NAMALWA (cell line): ENCODE measurements at places on chromosomes 7 and 10.

DNA sequence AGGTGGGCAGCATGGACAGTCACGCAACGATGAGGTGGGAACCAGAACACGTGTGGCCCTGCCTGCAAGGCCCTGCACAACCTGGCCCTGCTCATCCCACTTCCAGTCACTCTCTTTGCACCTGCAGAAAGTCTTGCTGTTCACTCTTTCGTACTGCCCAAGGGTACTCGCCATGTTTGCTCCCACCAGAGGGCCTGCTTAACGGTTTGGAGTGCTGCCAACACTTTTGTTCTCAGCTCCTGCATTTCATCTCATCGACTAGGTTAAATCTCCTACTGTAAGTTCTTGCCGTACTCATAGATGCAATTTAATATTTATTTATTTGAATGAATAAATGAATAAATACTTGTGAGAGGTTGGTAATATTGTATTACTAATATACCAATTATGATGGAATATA lies 315.3 kb downstream of the SDK1 start:
- no peak for DNase-seq

- DNase-seq, result no peak
Observed at GRCh38 chr10:11698691-11699549, 43.3 kb upstream of the ECHDC3 start.

DNA sequence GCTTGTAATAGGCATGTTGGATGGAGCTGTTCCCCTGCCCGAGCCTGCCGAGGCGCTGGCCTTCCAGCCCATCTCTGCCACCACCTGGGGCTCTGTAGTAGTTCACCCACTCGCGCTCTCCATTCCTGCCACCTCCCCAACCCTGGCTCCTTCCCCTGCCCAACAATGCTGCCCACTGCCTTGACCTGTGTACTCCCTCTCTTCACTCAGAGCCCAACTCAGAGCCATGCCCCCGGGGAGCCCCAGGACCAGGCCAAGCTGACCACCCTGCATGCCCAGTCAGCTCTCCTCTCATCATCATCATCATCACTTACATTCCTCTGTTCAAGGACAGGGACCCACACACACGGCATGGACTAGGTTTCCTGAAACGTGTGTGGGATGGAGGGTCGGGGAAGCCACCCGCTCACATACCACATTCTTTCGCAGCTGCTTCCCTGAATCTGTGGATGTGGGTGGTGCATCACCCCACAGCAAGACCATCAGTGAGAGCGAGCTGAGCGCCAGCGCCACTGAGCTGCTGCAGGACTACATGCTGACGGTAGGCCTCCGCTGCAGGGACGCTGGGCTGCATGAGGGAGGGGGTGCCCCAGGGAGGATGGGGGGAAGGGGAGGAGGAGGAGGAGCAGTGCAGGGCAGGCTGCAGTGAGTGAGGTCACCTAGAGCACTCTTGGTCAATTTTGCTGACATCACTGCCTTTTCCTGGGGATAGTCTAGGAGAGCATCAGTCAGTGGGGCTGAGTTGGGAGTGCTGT lies 15.6 kb downstream of the NACAD start:
- DNase-seq, result no peak

DNA sequence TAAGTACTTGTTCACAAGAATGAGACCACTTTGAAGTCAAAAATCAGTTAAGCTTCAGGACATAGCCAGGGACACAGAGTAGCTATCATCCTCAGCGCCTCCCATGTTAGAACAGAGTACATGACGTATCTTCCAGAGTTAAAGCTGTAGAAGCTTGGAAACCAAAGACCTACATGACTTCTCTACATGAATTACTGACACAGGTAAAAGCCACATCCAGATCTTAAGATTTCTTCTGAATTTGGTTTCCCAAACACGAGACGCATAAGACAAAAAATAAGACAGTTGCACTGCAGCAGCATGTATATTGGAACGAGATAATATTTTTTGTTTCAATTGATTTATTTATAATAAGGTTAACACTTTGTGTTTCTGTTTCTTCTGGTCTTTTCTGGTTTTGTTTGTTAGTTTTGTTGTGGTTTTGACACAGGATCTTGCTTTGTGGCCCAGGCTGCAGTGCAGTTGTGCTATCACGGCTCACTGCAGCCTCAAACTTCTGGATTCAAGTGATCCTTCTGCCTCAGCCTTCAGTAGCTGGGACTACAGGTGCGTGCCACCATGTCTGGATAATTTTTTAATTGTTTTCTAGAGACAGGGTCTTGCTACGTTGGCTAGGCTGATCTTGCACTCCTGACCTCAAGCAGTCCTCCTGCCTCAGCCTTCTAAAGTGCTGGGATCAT lies 10.2 kb upstream of the EPC1 start:
- DNase-seq, result no peak

- DNase-seq, result no peak
Observed at GRCh38 chr7:129103561-129104324, 40.8 kb upstream of the TSPAN33 start.

GRCh38 chr10:21238717-21239116 lies 286.8 kb downstream of the SKIDA1 start:
- DNase-seq, result no peak

- DNase-seq, result no peak
Observed at GRCh38 chr7:64884913-64885370, 18.1 kb upstream of the ZNF273 start.

DNA sequence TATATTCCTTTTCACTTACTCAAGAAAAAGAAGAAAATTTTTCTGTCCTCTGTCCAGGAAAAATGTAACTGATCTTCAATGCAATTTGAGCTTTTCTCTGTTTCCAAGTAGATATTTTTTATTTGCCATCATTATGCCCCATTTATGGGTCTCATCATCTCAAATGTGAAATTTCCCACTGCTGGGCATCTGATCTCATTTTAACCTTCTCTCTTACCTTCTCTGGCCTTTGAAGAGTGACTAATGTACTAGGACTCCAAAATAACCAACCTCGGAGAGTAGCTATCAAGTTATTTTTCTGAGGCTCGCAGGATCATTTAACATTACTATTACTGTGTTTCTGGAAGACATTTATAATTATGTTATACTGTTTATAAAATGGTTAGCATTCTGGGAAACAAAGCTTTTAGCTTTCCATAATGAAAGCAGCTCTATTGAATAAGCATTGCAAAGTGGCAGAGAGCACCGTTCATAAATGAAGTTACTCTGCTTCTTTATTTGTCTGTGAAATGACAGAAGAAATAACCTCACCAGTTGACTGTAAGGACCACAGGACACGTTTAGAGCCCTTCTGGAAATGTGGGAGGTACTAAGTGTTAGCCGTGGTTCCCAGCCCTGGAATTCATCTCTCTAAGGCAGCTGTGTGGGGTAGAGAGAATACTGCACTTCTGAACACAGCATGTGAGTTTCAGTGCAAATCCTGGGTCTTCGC lies 33.3 kb upstream of the NMT2 start:
- no peak for DNase-seq

GRCh38 chr7:27201580-27202017 lies 1.7 kb upstream of the HOXA13 start:
- DNase-seq, result no peak

- no peak for DNase-seq
Observed at GRCh38 chr10:55311848-55312635, 511.0 kb upstream of the PCDH15 start.

GRCh38 chr7:45670717-45671116 lies 96.5 kb downstream of the ADCY1 start:
- no peak for DNase-seq

- DNase-seq, result no peak
Observed at GRCh38 chr10:122503886-122504609, 42.7 kb downstream of the HTRA1 start.

DNA sequence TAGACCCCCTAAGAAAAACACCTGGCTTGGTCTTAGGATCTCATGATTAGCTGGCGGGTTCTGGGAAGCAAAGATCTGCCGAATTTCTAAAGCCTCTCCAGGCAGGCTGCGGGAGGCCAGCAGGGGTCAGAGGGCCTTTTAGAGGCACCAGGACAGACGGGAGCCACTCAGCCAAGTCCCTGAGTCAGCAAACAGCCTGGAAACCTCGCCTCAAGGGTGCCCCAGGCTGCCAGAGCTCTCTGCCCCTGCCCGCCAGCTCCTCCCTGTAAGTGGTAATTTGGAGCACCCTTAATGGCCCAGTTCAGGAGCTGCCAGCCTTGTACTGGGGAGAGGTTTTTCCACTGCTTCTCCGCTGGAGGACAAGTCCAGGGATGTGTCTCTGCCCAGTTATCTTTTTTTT lies 88.7 kb downstream of the HIP1 start:
- DNase-seq, result no peak

- DNase-seq, result peak; percentile 83
Observed at GRCh38 chr7:134632937-134633540, 13.6 kb upstream of the BPGM start.

DNA sequence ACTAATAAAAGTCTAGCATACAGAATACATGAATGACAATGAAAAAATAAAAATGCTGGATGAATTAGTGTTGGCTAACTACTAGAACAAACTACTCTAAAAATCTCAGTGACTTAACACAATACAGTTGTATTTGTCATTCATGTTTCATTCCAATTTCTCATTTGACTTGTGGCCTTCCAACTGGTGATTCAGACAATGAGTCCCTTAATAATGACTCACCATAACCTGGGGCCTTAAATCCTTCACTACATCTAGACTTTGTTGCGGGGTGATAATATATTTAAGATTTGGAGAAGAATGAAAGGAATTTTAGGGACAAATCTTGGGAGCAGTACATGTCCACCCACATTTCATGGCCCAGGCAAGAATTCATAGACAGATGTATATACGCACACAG lies 90.5 kb upstream of the POM121L12 start:
- no peak for DNase-seq

- DNase-seq, result no peak
Observed at GRCh38 chr7:143882020-143882603, 19.9 kb downstream of the TCAF1 start.

GRCh38 chr7:33720870-33721269 lies 184.5 kb upstream of the BMPER start:
- DNase-seq, result no peak

DNA sequence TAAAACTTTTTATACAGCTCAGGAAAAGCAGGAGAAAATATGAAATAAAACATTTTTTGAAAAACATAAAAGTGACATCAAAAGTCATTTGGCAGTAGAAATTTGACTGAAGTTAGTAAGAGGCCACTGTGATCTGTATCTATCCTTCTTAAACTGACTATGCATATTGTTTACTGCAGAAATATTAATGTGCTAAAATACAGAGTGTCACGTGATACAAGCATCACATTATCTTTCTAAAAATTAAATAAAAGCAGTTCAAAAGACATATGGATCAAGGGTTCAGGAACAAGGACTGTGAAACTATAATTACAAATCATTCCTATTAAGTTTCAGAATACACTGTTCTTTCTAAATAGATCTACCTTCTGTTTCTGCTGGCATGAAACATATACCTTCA lies 33.7 kb downstream of the PARP12 start:
- no peak for DNase-seq

DNA sequence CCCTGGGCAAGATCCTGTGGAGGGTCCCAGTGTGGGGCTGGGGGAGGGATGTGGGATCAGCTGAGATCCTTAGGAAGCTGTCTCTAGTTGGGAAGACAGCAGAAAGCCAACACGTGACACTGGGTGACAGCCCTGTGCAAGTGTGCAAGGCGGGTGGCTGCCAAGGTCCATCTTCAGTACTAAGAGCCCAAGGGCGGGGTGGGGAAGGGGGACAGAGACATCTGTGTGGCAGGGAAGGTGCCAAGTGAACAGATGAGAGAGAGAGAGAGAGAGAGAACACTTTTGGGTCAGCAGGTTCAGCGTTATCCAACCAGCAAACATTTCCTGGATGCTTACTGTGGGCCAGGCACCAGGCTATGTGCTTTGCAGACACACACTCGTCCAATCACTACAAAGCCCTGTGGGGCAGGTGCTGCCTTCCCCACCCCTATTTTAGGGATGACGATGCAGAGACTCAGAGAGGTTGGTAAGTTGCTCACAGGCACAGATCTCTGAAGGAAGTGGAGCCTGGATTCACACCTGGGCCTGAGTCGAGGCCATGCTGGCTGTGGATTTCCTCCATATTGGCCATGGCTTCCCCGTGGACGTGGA lies 135.7 kb downstream of the GRK5 start:
- DNase-seq, result no peak
